Epithelial cell of esophagus (primary cell): ENCODE measurements at places on chromosomes 16 and 17.

DNA sequence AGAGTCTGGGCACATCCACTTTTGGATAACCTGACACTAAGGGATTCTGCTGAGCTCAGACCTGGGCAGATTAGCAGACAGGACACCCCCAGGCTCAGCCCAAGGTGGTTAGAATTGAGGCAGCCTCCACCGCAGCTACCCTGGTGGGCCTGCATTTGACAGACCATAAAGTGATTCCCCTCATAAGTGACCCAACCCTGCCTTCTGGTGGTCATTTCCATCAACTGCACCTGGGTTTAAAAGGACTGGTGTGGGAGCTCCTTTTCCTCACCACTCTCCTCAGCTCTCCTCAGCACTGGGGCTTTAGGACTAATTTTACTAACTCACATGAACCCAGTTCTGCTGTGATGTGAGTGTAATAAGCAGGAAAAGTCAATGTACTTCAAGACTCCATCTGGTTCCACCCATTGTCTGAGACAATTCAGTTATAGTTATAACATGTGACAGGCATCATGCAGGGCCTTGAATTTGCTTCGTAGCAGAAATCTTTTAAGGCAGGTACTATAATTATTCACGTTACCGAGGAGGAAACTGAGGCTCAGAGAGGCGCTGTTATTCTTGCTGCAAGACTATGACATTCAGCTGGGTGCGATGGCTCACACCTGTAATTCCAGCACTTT lies 42.5 kb downstream of the MYH3 start:
- DNase-seq, result peak; percentile 55

DNA sequence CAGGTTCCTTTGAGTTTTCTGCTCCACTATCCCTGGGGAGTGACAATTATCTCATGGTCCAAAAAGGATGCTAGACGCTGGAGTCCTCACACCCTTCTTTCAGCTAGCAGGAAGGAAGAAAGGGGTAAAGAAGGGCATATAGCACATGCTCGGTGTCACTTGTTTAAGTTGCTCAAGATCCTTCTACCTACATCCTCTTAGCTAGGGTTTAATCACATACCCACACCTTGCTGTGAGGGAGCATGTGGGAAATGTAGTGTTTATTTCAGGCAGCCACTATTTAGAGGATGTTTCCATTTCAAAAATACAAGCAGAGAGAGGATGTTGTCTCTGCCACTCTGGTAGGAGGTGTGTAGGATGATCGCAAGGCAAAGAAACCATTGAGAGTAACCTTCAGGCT lies 4.5 kb downstream of the PRKCB start:
- DNase-seq, result no peak

- DNase-seq, result peak; percentile 32
Measured at GRCh38 chr16:74997042-74997491, 1.8 kb upstream of the ZNRF1 start.

DNA sequence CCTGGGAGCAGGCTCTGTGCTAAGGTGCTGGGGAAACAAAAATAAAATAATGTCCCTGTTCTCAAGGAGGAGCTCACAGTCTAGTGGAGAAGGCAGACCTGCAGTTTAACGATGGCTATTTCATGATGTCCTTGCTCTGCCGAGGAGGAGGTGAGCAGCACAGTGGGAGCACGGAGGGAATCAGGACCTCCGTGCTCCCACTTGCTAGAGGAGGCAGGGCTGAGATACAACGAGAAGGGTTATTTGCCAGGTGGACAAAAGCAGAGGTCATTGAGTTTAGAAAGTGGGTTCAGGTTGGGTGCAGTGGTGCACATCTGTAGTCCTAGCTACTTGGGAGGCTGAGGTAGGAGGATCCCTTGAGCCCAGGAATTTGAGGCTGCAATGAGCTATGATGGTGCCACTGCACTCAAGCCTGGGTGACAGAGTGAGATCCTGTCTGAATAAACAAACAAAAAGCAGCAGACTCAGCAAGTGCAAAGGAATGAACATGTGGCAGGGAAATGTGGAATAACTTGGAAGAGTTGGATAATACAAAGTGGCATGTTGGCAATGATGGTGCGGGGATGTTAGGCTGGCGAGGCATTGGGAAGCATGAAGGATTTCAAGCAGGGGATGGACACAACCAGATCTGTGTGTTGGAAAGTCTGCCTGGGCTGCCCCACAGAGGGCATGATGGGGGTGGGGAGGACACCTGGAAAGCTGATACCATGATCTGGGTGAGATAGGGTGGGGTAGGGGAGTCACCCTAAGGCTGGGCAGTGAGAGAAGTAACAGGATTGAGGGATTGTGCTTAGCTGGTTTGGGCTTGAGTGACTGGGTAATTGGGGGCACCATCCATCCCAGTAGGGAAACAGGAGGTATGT lies 12.8 kb upstream of the TNS4 start:
- DNase-seq, result no peak

DNA sequence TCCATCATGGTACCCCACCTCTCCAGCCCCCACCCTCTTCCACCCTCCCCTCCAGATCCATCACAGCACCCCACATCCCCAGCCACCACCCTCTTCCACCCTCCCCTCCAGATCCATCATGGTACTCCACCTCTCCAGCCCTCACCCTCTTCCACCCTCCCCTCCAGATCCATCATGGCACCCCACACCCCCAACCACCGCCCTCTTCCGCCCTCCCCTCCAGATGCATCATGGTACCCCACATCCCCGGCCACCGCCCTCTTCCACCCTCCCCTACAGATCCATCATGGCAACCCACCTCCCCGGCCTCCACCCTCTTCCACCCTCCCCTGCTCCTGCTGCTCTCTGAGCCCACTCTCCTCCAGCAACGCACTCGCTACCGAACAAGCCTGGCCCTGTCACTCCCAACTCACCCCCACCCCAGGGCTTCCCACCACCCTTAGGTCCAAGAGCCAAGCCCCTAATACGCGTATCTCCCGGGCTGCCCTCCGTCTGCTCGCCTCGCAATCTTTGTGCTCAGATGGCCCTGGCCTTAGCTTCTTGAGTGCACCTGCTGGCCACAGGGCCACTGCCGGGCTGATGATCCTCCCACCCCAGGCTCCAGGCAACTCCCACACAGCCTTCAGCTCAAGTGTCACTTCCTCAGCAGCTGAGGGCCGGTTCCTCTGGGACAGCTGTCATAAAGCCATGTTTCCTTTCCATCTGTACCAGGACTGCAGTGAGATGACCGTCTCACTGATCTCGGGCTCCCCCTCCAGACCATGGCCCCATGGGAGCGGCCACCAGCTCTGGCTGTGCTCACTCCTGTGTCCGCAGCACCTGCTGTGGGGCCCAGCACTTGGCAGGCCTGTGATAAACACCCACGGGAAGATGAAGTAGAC lies 25.5 kb downstream of the KDM8 start:
- DNase-seq, result no peak

DNA sequence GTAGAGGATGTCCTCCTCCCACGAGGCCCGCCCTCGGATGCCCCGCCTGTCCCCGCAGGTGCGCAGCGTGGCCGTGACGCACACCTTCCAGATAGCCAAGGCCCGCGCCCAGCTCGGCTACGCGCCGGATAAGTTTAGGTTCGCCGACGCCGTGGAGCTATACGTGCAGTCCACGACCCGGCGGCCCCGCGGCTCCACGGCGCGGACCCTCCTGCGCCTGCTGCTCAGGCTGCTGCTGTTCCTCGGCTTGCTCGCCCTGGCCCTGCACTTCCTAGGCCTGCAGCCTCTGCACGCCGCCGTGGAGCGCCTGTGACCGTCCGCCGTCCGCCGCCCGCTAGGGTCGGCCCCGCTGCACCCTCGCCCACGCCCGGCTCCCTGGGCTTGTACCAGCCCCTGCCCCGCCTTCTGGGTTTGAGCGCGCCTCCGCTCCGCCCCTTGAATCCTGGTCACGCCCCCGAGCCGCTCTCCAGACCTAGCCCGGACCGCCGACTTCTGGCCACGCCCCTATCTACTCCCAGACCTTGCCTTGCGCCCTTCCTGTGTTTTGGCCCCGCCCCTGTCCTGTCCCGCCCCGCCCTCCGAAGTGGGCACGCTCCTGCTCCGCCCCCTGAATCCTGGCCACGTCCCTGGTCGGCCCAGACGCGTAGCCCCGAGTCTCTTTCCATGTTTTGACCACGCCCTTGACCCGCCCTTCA lies 15.8 kb upstream of the EEF2K start:
- DNase-seq, result peak; percentile 99

DNA sequence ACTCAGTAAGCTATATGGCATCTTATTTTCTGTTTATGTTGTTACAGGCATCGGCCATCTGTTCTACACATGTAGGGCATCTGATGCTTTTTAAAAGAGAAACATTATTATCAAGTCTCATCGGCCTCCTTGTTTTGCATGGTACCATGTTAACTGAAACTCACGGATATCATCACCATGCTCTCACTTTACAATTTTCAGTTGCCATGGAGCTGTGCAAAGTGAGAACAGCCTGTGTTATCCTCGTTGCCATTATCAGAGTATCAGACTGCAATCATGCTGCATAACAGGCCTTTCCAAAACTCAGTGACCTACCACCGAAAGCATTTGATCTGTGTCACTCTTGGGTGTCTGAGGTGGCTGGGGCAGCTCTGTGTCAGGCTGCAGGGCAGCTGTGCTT lies 110.3 kb downstream of the C17orf67 start:
- no peak for DNase-seq

GRCh38 chr16:25716186-25716585 lies 24.4 kb downstream of the HS3ST4 start:
- no peak for DNase-seq

GRCh38 chr16:569445-570254 lies at the start of gene PIGQ:
PIGQ (plus strand) TSS chr16:569968; CDS start chr16:574075, 4,107 bp downstream.
- DNase-seq, result peak; percentile 47

- DNase-seq, result no peak
Measured at GRCh38 chr16:21964353-21964752, 11.2 kb downstream of the UQCRC2 start.

DNA sequence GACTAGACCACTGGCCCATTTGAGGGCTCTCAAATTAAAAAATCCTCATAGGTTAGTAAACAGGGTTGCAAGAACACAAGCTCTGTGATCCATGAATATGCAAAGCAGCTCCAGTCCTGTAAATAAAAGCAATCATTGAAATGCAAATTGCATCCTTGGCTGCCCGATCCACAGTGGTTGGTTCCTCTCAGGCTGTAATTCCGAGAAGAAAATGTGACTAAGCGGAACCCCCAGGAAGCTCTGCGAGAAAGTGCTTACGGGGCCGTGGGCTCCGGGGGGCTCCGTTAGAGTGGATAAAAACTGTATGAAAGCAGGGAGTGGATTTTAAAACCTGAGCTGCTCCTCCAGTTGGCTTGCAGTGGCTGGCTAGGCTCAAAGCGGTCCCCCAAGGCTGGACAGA lies 2.5 kb downstream of the GPRC5B start:
- DNase-seq, result no peak

GRCh38 chr16:85856585-85856984 lies 42.4 kb upstream of the IRF8 start:
- DNase-seq, result no peak

- DNase-seq, result no peak
Measured at GRCh38 chr16:649631-650030, 466 bp downstream of the WDR90 start.

DNA sequence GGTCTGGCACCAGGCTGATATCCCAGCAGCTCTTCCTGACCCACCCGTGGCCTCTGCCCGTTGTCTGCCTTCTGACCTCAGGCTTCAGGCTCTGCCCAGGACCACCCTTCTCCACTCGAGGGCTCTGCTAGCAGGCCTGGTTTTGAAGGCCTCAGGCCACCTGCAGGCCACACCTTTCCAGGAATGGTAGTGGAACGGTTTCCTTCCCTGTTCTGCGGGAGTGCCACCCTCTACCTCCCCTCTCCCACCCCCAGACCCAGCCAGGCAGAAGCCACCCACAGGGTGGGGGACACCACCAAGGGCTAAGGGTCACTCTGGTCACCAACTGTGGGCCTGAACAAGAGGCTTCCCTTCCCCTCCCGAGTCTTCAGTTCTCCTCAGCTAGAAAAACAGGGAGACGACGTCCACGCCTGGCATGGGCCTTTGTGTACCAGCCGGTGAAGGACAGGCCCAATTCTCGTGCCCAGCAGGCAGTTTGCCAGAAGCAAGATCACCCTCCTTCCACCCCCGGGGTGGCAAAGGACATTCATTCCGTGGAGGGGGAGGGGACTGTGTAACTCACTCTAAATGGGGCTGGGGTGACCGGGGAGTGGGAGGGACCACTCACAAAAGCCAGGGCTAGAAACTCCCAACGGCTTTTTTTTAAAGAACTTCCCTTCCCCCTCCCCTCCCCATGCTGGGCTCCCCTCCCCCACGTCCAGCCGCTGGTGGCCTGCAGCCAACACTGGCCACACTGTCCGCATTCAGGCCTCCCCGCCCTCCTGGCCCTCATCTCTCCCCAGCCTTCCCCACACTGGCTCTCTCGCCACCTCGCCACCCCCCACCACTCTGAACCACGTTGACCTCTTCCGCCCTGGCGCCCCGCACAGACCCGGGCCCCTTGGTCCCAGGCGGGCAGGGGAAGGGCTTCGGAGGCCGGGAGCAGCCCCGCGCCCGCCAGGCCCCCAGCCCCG lies 7.7 kb downstream of the CBX4 start:
- no peak for DNase-seq

- DNase-seq, result no peak
Measured at GRCh38 chr16:89710709-89711564, 9.4 kb upstream of the SPATA2L start.
